ENCODE measurements at places on chromosomes 5 and 9.
A peak's percentile ranks its signal among the peaks of the same experiment; 100 is the strongest.

DNA sequence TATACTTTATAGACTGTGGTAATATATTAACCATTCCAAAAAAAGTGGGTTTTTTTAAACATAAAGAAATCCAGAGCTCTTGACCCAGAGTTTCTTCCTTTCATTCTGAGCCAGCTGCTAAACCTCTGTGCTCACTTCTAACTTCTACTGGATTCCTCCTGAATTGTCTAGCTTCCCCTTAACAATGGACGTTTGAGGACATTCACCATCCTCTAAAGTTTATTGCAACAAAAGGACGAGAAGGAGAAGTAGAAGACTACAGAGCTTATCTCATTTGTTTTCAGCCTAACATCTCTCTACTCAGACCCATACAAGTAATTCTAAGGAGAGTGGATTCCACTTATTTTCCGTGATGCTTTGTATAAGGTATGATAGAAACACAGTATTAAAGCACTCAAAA is 284.2 kb downstream of the MAST4 start:
- DNase-seq = no peak

GRCh38 chr5:74864823-74865222 is 1.4 kb downstream of the FAM169A start:
- no peak for DNase-seq

DNA sequence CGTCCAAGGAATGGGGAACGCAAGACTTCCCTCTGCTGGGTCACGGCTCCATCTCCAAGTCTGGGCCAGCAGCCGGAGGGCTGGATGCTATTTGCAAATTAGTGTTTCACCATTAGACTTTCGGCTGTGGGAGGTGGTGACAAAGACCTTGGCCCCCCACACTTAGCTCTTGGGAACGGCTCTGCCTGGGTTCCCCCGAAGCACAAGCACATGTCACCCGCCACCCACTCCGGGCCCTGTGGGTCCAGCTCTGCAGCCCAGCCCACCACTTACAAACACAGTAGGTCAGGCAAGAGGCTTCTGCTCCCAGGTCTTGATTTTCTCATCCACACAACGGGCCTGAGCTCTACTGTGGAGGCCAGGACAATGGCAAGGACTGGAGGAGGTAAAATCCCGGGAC is 25.8 kb upstream of the TMEM250 start:
- no peak for DNase-seq

DNA sequence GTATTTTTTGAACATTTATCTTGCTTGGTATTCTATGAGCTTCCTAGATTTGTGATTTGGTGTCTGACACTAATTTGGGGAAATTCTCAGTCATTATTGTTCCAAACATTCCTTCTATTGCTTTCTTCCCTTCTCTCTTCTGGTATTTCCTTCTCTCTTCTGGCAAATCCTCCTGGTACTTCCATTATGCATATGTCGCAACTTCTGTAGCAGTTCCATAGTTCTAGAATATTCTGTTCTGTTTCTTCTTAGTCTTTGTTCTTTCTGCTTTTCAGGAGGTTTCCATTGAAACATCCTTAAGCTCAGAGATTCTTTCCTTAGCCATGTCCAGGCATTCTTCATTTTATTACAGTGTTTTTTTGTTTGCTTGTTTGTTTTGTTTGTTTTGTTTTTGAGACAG is 155.2 kb upstream of the PIK3R1 start:
- DNase-seq = no peak

DNA sequence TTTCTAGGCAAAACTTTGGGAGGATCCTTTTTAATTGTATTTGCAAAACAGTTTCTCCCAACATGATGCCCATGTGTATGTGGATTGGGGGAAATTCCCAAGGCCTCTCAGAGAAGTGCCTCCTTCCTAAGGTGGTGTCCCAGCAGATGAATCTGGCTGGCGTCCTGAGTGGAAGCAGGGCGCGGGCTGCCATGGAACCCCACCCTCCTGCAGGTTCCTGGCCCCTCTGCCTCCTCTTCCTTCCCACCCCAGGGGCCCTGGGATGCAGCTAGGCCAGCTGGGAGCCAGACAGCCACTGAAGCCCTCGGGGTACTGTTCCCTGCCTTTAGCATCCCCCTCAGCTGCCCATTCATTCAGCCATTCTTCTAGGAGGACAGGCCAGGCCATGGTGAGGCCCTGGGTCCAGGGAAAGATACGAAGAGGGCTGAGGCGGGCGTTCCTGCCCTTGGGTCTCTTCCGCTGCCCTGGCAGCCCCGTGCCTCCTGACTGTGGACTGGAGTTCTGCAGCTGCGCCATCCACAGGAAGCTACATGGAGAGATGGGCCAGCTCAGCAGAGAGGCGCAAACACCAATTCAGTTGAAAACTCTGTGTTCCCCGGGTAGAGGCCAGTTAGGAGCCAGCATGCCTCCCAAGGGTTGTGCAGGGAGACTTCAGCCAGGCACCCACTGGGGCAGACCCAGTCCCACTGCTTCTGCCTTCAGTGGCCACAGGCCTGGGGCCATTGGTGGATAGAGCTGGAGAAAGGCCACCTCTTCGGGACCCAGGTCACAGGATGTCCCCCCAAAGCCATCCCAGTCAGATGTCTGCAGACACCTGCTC is 36.5 kb downstream of the ADAMTS2 start:
- no peak for DNase-seq

DNA sequence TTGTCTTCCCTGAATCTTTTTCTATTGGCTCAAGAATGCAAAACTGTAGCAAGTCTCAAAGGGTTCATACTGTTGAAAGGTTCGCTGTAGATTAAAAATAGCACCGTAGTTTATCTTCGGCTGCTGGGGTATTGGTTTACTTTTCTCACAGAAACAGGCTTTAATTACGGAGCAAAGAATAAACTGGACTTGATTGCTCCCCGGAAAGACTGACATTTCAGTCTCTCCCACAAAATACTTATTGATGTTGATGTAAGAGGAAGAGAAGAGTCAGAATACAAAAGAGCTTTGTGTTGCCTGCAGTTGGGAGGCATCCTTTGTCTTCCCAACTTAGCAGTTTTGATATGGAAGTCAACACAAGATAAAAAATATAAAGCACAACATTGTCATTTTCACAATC is 183.9 kb upstream of the DMAC1 start:
- DNase-seq = no peak

DNA sequence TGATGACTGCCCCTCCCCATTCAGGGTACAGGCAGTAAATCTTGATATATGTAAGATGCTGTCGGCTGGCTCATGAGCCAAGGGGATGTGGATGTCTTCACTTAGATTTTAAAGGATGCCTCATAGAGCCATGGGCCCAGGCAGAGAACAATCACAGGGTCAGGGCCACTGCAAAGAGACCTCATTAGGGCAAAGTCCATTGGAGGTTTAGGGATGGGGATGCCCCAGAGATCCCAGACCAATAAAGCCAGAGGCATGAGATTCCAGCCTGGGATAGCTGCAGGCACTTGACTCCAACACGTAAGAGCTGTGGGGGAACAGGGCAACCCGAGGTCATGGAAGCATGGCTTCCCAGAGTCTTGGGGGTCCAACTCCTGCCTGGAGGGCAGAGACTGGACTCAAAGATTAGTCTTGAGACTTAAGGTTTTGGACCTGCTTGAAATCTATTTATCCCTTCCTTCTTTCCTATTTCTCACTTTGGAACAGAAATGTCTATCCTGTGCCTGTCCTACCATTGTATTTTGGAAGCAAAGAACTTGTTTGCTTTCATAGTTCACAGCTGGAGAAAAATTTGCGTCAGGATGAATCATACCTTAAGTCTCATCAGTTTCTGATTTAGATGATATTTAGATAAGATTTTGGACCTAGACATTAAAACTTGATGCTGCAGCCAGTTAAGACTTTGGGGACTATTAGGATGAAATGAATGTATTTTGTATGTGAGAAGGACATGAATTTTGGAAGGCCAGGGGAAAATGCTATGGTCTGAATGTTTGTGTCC is 101.3 kb upstream of the ADRA1B start:
- DNase-seq = no peak

- DNase-seq = no peak
Measured at GRCh38 chr5:91145333-91145620, 237.8 kb downstream of the ARRDC3 start.

DNA sequence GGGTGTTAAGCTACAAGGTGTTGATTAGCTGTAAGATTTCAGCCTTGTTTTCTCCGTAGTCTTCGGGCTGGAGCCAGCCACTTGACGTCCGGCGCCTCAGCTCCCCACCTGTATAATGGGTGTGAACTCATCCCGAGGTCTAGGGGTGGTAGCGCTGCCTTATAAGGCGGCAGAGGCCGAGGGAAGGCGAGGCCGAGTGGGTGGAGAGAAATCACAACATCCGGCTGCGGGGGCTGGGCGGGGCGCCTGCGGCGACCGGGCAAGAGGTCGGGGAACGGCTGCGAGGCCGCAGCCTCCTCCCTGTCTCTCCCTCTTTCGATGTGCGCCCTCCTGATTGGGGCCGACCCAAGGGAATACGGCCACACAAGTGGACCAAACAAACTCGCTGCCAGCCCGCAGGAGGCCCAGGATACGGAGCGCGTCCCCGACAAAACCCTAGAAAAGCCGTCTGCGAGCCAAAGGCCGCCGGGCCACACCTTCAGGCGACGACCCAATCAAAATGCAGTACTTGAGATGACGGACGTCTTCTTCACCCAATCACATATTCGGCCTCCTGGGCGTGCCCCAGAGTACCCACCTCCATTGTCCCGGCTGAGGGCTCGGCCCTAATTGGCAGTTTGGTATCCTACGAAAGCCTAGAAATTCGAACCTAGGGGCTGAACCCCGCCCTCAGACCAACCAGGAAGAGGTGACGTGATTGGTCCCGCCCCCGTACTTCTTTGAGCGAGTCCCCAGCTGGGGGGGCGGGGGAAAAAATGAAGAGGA is 493 bp upstream of the GRK6 start:
- DNase-seq = peak; percentile 100

DNA sequence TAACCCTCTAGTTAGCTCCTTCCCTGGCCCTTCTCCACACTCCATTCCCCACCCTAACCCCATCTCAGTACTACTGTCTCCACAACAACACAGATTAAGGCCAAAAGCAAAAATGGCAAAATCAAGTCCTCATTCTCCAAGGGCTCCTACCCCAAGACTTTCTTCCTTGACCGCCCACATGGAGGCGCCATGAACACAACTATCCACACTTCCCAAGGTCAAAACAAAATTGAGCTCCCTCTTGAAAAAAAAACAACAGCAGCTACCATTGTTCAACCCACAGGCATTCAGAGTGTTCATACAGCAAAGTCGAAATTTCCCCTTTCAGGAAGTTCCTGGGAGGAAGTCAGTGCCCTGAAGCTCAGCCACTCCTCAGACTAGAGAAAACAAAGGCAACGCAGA is 54.4 kb downstream of the GNAQ start:
- peak; percentile 56 for DNase-seq
